Large intestine (tissue), 12 donors: ENCODE measurements at places on chromosomes 6 and 20.

DNA sequence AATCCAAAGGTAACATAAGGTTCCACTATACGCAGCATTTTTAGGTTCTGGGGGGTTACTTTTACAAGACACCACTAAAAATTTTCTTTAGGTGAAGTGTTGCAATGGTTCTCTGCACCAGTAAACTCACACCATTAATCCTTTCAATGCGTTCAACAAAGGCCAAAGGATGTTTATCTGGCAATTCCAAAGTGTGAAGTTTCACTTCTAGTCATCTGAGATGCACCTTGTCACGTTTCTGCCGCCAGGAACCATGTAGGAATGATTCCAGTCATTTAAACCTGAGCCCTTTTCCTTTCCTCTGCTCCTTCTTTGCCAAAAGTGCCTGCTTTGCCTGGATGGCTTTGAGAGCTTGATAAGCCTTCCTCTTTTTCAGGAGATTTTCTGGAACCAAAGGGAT, 54.8 kb downstream of the CD164 start:
- no peak for DNase-seq

GRCh38 chr20:11676630-11677287, 240.9 kb upstream of the BTBD3 start:
- peak; percentile 26 for DNase-seq

DNA sequence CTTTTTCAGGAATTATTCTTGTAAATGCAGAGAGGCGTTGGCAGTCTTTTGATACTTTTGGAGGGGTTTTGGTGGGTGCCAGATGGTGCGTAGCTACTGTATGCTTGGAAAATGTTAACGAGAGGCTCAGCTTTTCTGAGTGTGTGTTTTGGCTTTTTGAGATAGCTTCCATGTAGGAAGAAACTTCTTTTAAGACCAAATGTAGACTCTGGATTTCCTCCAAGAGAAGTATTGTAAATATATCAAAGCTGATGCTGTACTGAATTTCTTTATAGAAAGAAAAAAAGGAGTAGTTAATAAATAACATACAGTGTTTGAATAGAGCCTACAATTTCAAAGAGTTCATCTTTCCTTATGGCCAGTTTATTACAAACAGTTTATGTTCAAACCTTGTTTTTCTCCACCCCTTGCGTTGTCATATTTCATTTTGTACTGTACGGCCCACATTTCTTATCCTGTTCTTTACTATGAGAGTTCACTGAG, 16.7 kb downstream of the TIAM2 start:
- DNase-seq: peak; percentile 64

- no peak for DNase-seq
Measured at GRCh38 chr6:167576050-167576741, 250.5 kb upstream of the AFDN start.

GRCh38 chr6:28303570-28303969, 22.2 kb downstream of the PGBD1 start:
- no peak for DNase-seq

DNA sequence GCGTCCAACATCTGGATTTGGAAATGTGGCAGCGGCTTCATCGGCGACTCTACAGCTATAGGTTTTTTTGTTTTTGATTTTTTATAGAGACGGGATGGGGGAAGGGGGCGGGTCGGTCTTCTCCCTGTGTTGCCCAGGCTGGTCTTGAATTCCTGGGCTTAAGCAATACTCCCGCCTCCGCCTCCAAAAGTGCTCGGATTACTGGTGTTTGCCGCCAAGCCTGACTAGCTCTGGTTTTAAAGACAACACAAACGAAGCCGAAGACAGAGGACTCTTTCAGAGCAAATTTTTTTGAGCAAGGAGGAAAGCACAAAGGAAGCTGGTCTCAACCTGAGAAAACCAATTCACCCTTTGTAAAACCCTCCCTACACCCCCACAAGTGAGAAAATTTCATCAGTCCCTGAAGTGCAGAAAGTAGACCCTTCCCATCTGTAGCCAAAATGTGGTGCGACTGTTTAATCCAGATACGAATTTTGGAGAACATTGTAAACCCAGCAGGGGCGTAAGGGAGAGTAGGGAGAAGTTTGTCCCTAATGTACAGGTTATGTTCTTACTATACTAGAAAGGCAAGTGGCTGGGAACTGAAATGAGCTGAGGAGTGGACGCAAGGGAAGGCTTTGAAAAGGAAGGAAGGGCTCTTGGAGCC, 185.9 kb downstream of the TRIM27 start:
- no peak for DNase-seq

DNA sequence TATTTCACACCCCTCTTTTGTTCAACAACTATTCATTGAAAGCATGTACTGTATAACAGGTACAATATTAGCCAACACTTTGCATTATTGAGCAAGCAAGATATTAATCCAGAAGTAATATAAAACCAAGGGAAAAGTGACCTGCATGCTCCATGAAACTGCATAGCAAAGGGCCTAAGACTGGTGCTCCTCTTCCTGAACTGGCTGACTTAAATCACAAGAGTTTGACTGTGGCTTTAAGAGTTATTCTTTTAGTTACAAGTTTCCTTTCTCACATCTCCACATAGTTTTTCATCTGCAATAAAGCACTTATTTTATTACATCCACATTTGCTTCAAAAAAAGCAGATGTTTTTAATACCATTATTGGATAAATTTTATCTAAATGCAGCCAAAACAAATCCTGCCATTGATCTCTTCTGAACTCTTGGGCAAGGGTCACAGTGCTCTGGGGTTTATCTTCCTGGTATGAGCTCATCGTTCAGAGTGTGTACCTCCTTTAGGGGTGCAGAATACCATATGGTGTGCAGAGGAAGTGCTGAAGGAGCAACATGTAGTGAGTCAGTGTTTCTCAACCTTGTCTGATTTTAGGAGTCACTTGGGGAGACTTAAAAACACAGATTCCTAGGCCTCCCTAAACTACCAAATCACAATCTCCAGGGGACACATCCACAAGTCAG, 1225.9 kb upstream of the MAP3K7 start:
- DNase-seq: peak; percentile 26

GRCh38 chr6:56758553-56758952, 115.9 kb upstream of the DST start:
- DNase-seq: no peak

DNA sequence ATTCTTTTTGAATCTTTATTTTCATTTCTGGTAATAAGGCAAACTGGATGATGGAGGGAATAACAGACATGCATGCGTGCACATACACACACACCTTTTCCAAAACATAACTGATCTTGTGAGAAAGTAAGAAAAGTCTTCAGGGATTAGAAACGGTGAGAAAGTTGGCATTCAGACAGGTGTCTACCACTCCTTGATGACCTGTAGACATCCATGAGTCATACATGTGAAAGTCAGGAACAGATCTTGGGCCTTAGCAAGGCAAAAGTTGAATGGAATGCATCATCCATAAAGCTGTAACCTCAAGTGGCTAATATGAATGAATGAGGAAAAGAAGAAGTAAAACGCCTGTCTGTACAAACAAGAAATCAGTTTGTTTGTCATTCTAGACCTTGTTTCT, 97.3 kb downstream of the GRIK2 start:
- DNase-seq: no peak

DNA sequence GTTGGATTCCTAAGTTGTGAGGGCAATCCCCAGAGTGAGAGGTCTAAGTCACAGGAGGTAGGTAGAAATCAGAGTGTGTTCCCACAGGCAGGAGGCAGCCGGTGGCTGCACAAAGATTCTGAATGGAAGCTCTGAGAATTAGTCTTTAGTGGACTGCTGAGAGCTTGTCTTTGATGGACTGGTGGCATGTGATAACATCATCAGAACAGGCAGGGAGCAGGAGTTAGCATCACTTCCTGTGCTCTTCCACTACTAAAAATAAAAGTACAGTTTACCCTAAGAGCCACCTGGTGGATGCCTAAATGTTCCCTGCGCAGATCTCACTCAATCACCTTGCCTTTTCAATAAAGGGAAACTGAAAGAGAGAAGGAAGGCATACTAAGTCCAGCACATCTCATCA, 294.6 kb upstream of the POU3F2 start:
- no peak for DNase-seq

- DNase-seq: no peak
Measured at GRCh38 chr6:99789767-99790166, 183.1 kb downstream of the PRDM13 start.

GRCh38 chr6:19599796-19600464, 237.2 kb upstream of the ID4 start:
- no peak for DNase-seq

DNA sequence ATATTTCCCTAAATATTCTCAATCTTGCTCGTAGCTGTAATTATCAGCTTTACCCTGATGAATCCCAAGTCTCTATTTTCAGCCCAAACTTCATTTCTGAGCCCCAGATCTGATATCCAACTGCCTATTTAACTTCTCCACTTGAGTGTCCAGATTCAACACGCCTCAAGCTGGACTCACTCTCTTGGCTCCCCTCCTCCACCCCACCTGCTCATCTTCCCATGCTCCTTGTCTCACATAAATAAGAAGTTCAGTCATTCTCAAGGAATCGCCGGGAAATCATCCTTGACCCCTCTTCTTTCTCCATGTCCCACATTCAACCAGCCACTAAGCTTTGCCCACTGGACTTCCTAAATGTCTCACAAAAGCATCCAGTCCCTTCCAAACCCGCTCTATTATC, 89.9 kb upstream of the STMND1 start:
- DNase-seq: no peak

DNA sequence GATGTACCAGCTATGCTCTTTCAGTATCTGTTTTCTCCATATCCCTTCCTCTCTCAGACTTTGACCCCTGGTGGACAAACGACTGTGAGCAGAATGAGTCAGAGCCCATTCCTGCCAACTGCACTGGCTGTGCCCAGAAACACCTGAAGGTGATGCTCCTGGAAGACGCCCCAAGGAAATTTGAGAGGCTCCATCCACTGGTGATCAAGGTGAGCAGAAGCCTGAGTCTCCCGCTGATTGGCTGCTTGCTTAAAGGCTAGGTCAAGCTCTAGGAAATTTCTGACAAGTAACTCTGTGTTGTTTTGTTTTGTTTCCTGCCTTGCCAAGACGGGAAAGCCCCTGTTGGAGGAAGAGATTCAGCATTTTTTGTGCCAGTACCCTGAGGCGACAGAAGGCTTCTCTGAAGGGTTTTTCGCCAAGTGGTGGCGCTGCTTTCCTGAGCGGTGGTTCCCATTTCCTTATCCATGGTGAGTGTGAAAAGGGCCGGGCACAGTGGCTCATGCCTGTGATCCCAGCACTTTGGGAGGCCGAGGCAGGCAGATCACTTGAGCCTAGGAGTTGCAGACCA, 28.6 kb downstream of the C6orf89 start:
- peak; percentile 85 for DNase-seq

DNA sequence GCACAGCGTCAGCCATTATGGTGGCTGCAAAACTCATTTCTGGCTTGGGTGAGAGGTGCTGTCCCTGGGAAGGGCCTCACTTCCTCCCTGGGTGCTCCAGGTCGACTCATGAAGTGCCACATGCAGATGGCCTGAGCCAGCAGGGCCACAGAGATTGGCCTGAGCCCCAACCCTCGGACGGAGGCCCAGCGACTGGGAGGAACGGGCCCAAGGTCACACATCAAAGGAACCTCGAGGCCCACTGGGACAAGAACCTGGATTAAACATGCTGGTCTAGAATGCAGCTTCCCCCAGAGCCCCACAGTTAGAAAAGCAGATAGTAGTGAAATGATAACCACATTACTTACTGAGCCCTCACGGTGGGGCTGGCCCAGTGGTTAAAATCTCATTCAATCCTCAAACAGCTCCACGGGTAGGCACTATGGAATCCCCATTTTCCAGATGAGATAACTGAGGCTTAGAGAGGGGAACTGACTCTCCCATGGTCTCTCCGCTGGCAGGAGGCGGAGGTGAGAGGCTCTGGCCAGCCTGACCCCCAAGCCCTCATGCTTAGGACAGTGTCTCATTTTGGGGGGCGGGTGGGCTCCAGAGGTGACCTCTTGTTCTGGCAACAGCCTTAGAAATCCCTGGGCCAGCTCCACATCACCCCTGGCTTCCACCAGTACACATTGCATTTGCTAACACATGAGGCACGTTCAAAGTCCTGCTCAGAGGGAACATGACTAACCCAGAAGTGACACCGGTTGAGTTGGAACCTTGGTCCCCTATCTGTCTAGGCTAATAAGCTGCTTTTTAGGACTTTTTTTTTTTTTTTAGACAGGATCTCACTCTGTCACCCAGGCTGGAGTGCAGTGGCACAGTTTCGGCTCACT, 53.0 kb downstream of the SRC start:
- DNase-seq: no peak

- no peak for DNase-seq
Measured at GRCh38 chr6:1840491-1841121, 230.9 kb downstream of the FOXC1 start.

- DNase-seq: no peak
Measured at GRCh38 chr6:165685302-165685701, 22.3 kb upstream of the PDE10A start.

- DNase-seq: peak; percentile 29
Measured at GRCh38 chr6:108850669-108851465, 2.6 kb downstream of the ARMC2 start.

DNA sequence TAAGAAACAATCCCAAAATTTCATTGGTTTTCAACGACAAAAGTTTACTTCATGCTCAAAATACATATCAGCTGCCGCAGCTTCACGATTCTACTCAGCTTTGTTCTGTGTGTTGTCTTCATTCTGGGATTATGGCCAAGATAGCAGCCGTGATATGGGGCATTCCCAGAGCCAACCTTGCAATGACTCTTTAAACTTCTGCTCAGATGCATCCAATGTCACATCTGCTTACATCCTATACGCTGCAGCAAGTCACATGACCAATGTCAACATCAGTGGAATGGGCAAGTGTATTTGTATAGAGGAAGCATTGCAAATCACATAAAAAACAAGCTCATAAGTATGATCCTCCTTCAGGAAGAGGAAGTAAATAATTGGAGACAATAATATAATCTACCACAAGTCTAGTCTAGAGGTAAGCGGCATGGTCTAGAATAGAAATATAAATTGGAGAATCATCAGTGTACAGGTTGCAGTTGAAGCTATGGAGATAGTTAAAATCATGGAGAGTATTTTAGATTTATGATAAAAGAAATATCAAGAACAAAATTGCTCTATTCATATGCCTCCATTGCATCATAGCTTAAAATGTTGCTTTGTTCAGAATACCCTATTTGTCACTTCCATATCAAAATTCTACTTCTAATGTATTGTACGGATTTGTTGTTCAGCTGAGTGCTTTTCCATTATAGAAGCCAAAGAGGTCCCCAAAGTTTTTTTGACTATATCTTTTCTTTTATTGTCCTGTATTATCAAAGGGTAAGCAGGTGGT, 7.2 kb upstream of the C6orf141 start:
- no peak for DNase-seq

DNA sequence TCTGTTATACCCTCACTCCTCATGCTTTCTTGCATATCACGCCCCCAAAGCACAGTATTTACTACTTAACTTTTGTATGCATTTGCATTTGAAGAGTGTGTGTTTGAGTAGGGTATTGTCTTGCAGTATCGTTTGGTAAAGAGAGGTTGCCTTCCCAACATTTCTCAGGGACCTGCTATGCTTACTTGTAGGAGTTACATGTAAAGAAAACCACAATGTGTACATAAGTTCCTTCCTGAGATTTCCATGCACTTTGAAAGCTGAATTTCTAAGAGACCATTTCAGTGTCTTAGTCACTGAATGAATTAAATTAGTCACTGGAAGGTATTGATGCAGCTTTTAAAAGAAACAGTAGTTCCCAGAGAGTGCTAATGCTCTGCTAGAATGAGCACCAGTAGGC, 159.3 kb upstream of the LAMA2 start:
- DNase-seq: no peak
